Omental fat pad (tissue), 4 donors: ENCODE measurements at places on chromosomes 12 and 14.

- no peak for DNase-seq
Observed at GRCh38 chr12:94649349-94650142, 811 bp downstream of the TMCC3 start.

GRCh38 chr14:67942080-67942710 lies 122.6 kb downstream of the RAD51B start:
- no peak for DNase-seq

- DNase-seq: no peak
Observed at GRCh38 chr12:40240779-40241178, 16.0 kb downstream of the LRRK2 start.

DNA sequence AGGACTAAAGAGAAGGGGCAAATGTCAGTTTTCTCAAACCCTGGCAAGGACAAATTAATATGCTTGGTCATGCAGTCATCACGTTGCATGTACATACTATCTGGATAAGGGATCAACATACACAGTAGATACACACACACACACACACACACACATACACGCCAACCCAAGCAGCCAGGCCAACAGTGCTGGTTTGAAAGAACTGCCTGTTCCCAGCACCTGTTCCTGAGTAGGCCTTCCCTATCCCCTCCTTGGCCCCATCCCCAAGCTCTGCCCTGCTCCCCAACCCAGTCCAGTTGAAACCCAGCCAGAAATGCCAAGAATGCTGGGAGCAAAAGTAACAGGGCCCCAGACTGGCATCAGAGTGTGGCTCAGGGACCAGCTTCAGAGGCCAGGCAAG lies 4.4 kb downstream of the ITGA7 start:
- DNase-seq: no peak

GRCh38 chr14:60662982-60663381 lies 13.7 kb upstream of the SIX1 start:
- no peak for DNase-seq
